ENCODE measurements at places on chromosomes 12 and 14.

DNA sequence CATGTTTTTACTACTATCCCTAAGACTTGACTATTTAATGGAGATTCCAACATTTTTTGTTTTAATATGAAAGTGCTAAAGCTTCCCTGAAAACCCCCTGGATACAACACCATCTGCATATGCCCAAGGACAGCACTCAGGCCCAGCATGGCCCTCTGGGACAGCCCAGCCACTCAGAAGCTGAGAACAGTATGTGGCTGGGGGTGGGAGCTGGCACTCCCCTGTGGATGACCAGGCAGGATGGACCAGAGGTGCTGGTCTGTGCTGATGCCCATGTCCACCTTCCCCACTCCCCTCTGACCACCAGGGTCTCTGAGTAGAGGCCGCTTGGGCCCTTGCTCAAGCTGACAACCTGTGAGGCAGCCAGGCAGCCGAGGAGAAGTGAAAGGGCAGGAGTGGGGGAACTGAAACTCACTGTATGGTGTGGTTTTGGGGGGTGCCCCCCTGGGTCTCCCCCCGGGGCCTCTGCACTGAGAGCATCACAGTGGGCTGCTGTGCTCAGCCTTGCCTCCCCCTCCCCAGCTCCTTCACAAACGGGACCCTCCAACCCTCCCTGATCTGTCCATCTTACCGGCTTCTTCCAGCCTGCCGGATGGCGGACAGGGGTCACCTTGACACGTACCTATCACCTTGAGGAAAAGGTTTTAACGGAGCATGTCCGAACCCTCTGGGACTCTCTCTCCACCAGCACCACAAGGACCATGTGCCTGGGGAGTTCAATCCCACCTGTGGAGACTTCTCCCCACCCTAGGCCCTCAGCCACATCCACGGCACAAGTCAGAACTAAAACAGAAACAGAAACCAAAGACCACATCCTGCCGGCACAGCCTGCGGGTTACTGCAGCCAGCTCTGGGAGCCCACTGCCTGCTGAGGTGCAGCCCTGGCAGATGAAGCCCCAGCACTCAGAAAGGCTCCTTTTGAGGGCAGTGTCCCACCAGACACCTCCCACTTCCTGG is at the start of gene TMEM229B:
TSS of gene TMEM229B (minus strand) at position 785 of the 957 bp plus-strand sequence. CDS start 14,798 bp downstream, outside the sequence.
- no peak for DNase-seq

DNA sequence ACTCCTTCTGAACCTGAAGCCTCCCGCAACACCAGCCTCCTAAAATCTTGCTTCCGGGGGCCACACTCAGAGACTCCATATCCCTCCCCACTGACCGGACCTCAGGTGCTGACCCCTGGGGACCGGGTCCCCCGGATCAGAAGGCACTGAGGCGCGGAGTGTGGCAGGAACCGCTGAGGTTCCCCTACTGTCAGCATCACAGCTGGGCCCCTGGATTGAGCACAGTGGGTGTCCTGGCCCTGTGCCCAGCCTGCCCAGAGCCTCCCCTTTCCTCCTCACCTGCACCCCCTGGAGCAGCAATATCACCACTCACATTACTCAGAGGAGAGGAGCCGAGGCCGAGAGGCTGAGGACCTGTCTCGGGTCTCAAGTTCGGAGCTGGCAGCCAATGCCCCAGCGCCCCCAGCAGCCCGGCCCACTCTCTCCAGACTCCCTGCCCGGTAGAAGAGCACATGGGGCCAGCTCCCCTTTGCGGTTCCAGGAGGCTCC is 101.2 kb upstream of the EIF5 start:
- DNase-seq: no peak

DNA sequence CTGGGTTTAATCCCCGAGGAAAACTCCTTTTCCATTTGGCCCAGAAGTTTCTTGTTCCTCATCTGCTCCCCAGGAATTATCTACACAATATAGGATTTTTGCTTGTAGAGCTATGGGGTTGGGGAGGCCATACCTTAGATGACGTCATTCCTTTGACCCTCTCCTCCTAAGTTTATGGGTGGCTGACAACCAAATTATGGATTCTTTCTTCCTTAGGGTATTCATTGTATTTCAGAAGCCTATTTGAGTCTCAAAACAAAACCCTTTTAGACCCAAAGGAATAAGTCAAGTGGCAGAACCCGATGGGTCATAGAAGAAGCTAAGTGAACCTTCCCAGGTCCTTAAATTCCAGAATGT is 14.2 kb downstream of the PROX2 start:
- DNase-seq: no peak

GRCh38 chr12:118302053-118302452 is 70.7 kb downstream of the TAOK3 start:
- DNase-seq: no peak

DNA sequence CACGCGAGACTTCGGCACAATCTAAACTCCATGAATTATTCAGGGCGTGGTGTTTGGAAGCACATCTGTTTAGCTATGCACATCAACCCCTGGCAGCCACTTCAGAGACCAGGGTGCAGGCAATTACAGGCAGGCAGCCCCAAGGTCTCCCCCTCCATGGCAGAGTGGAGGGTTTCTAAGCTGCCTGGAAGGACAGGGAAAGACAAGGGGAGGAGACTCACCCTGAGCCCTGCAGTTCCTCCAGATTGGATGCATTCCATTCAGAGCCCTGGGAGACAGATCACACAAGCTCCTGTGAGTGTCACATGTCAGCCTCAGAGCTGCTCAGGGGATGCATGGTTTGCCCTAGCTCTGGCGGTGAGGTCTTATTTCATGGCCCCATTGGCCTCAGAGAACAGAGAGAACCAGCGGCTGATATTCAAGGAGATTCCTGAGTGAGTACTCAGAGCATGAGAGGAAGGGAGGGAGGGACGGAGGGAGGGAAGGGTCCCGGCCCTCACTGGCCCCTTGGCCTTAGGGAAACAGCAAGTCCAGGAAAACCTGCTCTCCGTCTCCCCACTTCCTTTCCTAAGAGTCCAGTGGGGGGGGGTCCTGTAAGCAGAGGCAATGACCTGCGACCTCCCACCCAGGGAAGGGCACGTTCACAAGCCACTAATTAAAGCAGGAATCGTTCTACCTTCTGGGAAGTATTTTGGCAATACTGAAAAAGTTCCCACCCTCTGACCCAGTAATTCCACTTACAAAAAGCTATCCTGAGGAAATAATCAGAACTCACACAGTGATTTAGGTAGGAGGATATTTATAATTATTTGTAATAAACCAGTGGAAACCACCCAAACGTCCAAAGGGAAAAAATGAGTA is 55.1 kb downstream of the SSH1 start:
- peak; percentile 38 for DNase-seq

DNA sequence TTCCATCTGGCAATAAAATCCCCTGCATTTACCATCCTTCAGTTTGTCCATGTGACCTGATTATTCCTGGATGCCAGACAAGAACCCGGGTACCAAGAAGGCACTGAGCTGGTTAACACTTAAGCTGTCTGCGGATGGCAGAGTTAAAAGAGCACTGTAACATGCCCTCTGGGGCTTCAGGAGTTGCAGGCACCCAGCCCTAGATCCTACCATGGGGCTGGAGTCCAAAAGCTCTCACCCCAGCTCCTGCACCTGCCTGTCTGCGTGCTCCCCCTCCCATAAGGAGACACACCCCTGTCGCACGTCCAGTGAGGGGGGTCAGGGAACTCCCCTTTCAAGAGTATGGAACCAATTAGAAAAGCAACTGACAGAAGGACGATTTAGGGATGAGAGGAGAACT is 14.6 kb upstream of the FBXO34 start:
- no peak for DNase-seq

GRCh38 chr12:4012977-4013968 is 140.1 kb upstream of the PARP11 start:
- DNase-seq: no peak

DNA sequence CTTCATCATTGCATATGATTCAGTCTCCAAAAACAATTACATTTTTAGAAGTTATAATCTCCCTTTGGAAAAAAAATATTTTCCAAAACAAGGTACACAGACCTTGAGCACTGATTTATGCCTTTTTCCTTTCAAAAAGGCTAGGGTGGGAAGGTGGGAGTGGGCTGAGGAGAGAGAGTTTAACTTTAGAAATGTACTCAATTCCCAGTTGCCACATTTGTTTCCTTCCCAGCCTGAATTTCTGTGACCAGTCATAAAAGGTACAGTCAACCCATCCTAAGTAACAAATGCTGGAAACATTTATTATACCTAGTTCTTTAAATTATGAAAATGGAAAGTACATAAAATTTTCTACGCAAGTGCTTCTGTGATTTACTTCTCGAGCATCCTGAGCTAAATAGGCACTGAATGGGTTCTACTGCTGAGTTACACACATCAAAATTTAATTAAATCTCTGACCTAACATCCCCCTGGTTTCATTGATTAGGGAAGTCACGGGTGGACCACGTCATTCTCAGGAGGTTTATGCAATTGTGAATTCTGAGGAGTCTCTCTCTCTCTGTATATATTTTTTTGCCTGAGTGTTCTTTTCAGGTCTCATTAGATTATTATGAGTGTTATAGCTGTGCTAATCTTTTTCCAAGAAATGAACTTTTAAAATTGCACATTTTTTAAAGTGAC is 371.8 kb downstream of the BTG1 start:
- DNase-seq: no peak

Data from right kidney (tissue), 9 donors.